Activated CD8-positive, alpha-beta memory T cell treated with anti-CD3 and anti-CD28 coated beads, Interleukin-2, amount 50 U/mL, for 48 hours (primary cell): ENCODE measurements at places on chromosomes 7 and 10.

- no peak for DNase-seq
Observed at GRCh38 chr10:49010295-49010694, 70.7 kb upstream of the LRRC18 start.

DNA sequence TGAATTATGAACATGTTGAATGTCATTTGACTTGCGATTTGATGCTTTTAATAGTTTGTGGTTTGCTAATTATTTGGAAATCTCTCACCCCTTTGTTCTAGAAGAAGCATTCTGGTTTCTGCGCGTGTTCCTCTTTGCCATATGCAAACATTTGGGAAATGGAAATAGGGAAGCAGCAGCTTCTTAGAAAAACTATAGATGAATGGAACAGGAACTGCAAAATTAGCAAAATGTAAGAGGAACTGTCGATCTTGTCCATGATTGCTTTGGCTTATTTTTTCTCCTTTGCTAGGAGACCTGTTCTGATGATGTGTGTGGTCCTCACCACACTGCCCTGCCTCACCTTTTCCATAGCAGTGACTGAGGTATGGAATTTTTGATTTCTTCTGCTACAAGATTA lies 19.0 kb downstream of the TMEM236 start:
- DNase-seq = no peak

DNA sequence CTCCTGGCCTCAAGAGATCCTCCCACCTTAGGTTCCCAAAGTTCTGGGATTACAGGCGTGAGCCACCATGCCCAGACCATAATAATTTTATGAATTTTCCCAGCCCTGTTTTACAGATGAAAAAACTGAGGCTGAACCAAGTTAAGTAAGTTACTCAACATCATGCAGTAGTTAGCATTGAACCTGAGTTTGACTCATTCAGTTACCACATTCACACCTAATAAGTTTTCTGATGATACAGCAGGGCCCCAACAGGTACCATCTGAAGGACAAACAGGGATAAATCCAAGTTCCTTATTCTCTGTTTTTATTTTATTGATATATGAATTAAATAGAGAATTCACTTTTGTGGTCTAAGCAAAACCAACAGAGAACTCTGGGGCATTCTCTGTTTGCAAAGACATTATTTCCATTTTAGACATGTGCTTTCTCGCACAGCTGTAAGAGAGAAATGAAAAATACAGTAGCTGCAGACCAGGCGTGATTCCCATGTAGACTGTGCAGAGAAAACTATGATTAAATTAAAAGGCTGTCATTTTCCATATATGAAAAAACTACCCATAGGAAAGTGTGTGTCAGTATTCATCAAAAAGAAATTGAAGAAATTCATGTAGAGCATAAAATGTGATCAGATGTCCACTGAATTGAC lies 26.6 kb downstream of the APBB1IP start:
- DNase-seq = no peak

GRCh38 chr7:22488643-22489462 lies 11.1 kb downstream of the STEAP1B start:
- peak; percentile 76 for DNase-seq

- no peak for DNase-seq
Observed at GRCh38 chr7:158374146-158374545, 213.5 kb downstream of the PTPRN2 start.

DNA sequence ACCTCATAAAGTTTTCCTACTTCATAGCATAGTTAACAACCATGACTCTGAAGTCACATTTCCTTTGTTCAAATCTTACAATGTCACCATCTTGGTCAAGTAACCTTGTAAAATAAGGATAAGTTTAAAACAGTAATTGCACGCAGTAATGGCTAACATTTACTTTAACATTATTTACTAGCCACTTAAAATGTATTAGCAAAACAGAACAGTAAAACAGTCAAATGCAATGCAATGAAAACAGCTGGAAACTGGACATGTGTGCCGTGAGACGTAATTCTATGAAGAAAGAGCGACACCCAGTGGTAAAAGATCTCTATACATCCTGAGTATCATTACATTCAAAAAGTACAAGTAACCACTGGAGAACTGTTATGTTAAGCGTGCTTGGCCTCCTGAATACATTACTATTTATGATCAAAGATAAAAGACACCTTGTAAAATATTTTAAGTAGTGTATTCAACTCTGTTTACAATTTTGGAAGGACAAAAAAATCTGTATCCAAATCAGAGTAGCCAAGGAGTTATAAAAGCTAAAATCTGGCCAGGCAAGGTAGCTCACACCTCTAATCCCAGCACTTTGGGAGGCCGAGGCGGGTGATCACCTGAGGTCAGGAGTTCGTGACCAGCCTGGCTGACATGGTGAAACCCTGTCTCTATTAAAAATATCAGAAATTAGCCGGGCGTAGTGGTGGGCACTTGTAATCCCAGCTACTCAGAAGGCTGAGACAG lies 27.2 kb downstream of the ATE1 start:
- DNase-seq = no peak

- DNase-seq = no peak
Observed at GRCh38 chr7:157989589-157989988, 598.0 kb downstream of the PTPRN2 start.

DNA sequence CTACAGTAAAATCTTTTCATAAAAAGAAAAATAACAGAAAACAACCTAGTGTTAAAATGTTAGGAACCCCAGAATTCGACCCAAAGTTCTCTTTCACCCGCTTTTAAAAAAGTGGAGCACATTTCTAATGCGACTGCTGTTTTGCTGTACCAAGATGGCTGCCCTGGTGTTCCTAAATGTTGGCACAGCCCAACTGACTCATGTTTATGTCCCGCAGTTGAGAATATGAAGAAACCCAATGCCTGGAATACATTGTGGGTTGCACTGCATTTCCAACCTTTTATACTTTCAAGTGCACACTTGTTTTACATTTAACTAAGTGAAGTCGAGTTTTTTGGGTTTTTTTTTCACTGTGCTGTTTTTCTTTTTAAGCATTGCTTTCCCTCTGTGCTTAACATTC lies 944 bp downstream of the STEAP1B start:
- DNase-seq = no peak

- no peak for DNase-seq
Observed at GRCh38 chr10:97593421-97593820, 3.9 kb downstream of the C10orf62 start.

DNA sequence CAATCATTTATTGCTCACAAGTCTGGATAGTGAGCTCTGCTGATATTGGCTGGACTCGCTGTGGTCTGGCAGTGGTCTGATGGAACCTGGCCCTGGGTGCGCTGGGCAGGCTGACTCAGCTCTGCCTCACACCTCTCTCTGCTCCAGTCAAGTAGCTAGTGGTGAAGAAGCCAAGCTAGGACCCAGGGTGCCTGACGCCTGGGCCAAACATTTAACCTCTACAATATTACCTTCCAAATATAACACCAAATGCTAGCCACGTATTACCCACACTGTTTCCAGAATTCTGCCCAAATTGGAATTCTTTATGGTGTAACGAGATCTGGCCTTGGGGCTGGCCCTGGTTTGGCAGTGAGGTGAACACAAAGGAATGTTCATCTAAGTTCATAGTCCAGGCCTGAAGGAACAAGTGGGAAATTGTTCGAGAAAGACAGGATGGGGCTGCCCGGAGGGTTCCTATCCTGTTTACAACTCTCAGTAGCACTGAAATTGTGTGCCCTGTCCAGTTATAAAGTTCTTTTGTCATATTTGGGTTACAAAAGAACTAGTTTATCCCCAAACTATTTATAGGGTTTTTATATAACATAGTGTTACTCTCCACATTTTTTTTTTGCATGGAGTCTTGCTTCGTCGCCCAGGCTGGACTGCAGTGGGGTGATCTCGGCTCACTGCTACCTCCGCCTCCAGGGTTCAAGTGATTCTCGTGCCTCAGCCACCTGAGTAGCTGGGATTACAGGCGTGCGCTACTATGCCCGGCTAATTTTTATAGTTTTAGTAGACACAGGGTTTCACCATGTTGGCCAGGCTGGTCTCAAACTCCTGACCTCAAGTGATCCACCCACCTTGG lies 16.3 kb downstream of the OR2AE1 start:
- no peak for DNase-seq

GRCh38 chr10:20007426-20007825 lies 191.2 kb downstream of the PLXDC2 start:
- DNase-seq = no peak

GRCh38 chr10:12445701-12446334 lies 96.5 kb downstream of the CAMK1D start:
- DNase-seq = no peak

DNA sequence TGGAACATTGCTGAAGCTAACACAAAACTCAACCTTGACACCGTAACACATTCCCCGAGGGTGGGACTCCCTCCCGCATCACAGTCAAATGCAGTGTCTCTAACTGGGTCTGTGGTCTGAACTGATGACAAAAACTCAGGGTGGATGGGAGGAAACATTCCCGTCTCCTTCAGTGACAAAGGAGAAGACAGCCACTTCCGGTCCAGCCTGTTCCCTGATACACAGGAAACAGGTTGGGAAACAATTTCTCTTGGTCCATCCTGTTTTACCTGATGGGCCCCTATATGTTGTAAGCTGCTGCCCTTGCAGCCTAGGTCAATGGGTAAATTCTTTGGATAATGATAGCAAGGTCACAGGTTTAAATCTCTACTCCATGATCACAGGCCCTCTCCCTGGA lies 20.4 kb downstream of the SLC13A4 start:
- DNase-seq = no peak

DNA sequence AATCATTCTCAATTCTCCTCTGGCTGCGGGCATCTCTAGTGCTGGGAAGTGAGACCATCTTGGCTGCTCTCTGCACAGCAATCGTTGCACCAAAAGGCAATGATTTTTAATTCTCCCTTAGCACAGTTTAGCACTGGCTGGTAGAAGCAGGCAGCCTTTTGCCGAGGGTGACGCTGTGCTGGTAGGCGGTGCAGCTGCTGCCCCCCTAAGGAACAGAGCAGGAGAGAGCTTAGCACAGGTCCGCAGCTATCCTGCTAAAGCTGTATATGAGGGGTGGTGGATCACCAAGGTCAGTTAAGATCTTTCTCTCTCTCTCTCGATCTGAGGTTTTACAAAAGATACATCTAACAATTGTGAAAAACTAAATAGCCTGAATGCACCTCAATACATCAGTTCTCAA lies 390.1 kb downstream of the GATA3 start:
- DNase-seq = peak; percentile 56

GRCh38 chr10:926075-926698 lies 5.3 kb downstream of the LARP4B start:
- DNase-seq = no peak

DNA sequence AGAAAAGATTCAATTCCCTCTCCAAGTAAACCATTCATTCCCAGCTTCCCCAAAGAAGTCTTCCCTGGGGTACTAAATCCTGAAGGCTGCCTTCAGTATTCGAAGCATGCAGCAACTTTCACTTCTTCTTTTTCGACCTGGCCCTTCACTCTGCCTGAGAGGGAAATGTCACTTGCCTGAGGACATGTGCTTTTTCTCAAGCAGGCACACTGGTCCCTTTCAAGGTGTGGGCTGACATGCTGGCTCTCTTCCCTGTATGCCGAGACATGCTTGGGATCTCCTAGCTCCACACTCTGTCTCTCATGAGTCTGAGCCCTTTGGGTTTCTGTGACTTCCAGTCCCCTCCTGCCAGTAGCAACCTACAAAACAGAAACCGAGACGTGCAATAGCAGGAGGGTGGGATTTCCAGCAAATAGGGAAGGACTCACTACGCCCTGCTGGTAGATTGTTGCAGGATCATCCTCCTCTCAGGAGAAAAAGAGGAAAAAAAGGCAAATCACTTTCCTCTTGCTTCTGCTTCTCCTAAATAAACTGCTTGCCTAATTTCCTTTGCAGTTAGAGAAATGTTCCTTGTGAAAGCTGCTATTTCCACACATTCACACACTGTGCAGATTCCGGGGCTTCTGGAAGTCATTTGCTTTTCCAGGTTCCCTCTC lies 33.5 kb downstream of the FIGNL1 start:
- DNase-seq = no peak

- no peak for DNase-seq
Observed at GRCh38 chr7:1716263-1717094, 46.4 kb downstream of the ELFN1 start.

- DNase-seq = no peak
Observed at GRCh38 chr10:3102720-3103427, 35.5 kb downstream of the PFKP start.

- no peak for DNase-seq
Observed at GRCh38 chr10:118729200-118729599, 25.6 kb downstream of the CACUL1 start.

DNA sequence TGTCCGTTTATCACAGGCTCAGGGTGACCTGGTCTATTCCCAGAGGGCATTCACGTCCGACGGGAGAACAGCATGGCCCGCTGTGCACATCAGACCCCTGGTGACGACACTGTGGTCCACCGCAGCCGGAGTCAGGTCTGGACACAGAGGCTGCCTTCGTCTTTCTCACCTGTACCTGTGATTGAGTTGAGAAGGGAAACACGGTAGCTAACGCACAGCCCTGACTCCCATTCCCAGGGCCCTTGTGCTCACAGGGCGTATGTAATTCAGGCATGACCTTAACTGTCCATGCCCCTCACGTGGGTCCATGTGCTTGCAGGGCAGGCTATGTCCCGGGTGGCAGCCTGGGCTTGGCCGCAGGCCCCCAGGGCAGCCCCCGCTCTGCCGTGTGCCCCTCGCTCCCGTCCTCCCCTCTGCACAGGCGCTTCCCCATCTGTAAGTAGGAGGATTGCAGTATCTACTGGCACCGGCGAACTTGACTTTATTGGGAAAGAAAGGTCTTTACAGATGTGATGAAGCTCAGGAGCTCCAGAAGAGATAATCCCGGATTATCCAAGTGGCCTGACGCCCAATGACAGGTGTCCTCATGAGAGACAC lies 221.3 kb upstream of the TCERG1L start:
- no peak for DNase-seq

DNA sequence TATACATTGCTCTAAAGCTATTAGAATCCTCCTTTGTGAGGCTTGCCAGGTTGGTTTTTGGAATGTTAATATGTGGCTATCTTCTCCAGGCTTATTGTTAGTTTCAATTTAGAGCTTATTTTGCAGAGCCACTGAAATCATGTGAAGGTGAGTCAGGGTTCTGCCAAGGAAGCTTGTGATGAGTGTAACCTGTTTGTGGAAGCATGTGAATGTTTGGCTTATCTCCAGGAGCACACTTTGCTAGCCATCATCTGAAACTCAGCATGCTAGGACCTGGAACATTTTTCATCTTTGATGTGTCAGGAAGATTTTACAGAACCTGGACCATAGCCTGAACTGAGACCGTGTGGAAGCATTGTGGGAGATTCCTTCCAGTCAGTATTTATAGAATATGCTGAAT lies 197.3 kb downstream of the PPP1R9A start:
- no peak for DNase-seq
